ENCODE measurements at places on chromosomes 11 and 22.
A peak's percentile ranks its signal among the peaks of the same experiment; 100 is the strongest.

- no peaks in the 10 kb centered on the region for H3K27me3 ChIP-seq
- no peak for DNase-seq
- no peak overlapping the region for H3K4me3 ChIP-seq
- no peaks in the 10 kb centered on the region for H3K36me3 ChIP-seq
Observed at GRCh38 chr11:73171436-73172161, 29.5 kb upstream of the FCHSD2 start.

- no peak overlapping the region for H3K27ac ChIP-seq
- no peak for DNase-seq
- no peaks in the 10 kb centered on the region for H3K4me1 ChIP-seq
- H3K27me3 ChIP-seq, result peaks cover under 1% of the 10 kb centered on the region
Observed at GRCh38 chr11:34260072-34260575, 97.7 kb downstream of the ABTB2 start.

DNA sequence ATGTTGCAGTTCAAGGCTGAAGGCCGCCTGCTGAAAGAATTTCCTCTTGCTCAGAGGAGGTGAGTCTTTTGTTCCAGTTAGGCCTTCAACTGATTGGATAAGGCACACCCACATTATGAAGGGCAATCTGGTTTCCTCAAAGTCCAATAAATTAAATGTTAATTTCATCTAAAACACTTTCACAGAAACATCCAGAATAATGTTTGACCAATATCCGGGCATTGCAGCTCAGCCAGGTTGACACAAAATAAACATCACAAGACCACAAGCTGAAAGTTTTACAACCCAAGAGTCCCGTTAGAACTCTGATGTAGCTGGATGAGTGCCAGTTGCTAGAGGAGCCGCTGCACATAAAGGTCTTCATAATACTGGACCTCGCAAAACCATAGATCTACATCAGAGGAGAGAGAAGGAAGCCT, 64.9 kb upstream of the EED start:
- DNase-seq, result no peak
- H3K27ac ChIP-seq, result no peak overlapping the region
- peaks cover 2% of the 10 kb centered on the region for H3K36me3 ChIP-seq
- peaks cover 30% of the 10 kb centered on the region for H3K4me1 ChIP-seq

DNA sequence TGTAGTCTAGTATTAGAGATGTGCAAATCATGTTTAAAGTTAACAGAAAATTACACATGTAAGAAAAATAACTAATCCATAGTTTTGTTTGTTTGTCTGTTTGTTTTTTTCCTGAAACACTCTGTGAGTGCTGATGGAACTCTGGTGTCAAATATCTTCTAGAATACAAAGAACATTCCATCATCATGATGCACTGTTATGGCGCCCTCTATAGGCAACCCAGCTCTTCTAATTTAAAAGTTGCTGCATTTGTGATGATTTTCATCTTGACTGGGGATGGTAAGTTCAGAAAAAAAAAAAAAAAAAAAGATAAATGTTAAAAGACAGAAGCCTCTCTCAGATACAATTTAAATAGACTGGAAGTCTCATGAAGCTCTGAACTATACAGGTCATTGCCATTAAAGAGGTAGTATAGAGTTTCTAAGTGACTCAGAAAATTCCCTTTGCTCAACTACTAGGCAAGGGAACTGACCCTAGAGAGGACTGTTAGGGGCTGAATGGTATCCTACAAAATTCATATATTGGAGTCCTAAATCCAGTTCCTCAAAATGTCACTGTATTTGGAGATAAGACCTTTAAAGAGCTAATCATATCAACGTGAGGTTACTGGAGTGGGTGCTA, 597.2 kb upstream of the ANO3 start:
- no peaks in the 10 kb centered on the region for H3K27me3 ChIP-seq
- no peaks in the 10 kb centered on the region for H3K4me1 ChIP-seq
- no peak overlapping the region for H3K4me3 ChIP-seq
- DNase-seq, result no peak
- no peaks in the 10 kb centered on the region for H3K36me3 ChIP-seq

DNA sequence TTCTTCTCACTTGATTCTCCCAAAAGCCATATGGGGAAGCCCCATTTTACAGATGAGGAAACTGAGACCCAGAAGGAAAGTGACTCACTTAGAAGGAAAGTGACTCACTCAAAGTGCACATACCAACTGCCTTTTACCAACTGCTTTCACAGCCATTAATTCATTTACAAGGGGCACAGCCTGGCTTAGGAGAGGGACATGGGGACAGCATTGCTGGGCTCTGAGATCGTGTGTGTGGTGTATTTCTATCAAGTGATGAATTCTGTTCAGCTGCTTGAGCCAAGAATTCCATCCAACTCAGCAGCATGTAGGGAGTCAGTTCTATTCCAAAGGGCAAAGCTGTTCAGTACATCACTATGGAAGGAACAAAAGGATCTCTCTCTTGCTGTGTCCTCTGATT, 23.5 kb upstream of the PAK1 start:
- no peak overlapping the region for H3K27ac ChIP-seq
- no peaks in the 10 kb centered on the region for H3K36me3 ChIP-seq
- H3K4me3 ChIP-seq, result no peak overlapping the region
- H3K27me3 ChIP-seq, result no peaks in the 10 kb centered on the region

- H3K27me3 ChIP-seq, result no peaks in the 10 kb centered on the region
- no peak for DNase-seq
- H3K27ac ChIP-seq, result no peak overlapping the region
- no peaks in the 10 kb centered on the region for H3K4me1 ChIP-seq
- no peak overlapping the region for H3K4me3 ChIP-seq
- H3K36me3 ChIP-seq, result no peaks in the 10 kb centered on the region
Observed at GRCh38 chr11:104061853-104062521, 25.5 kb downstream of the DDI1 start.

GRCh38 chr22:33303099-33303498, 244.9 kb upstream of the SYN3 start:
- no peaks in the 10 kb centered on the region for H3K36me3 ChIP-seq
- H3K4me3 ChIP-seq, result no peak overlapping the region
- H3K27ac ChIP-seq, result no peak overlapping the region
- no peaks in the 10 kb centered on the region for H3K27me3 ChIP-seq

DNA sequence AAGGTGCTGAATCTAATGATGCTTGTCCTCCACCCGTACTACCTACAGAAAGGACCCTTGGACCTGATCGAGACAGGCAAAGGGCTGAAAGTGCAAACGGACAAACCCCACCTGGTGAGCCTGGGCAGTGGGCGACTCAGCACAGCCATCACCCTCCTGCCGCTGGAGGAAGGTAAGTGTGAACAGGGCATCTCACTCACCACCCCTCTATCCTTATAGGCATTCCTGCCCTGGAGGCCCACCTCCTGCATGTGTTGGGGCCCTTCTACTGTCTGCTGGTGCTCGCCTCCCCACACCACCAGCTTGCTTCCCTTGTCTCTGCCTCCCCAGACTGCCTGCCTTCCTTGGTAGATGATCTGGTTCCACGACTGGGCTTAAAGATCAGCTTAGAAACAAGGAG, 7.1 kb downstream of the PHLDB1 start:
- H3K27ac ChIP-seq, result no peak overlapping the region
- no peak for DNase-seq
- no peak overlapping the region for H3K4me3 ChIP-seq

DNA sequence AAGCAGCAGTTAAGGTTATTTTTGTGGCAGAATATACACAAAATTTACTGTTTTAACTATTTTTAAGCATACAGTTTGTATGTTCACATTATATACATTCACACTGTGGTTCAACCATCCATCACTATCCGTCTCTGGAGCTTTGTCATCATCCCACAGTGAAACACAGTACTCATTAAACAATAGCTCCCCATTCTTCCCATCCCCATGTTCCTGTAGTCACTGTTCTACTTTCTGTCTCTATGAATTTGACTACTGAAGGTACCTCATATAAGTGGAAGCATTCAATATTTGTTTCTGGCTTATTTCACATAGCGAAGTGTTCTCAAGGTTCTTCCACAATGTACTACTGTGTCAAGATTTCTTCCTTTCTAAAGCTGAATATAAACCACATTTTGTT, 32.6 kb downstream of the ZBTB44 start:
- peaks cover 44% of the 10 kb centered on the region for H3K36me3 ChIP-seq
- no peak overlapping the region for H3K4me3 ChIP-seq
- no peak overlapping the region for H3K27ac ChIP-seq
- H3K27me3 ChIP-seq, result no peaks in the 10 kb centered on the region
- peaks cover 21% of the 10 kb centered on the region for H3K4me1 ChIP-seq

GRCh38 chr11:39683951-39684554, 1775.4 kb downstream of the LRRC4C start:
- H3K27ac ChIP-seq, result no peak overlapping the region
- DNase-seq, result no peak
- H3K4me3 ChIP-seq, result no peak overlapping the region
- no peaks in the 10 kb centered on the region for H3K4me1 ChIP-seq
- no peaks in the 10 kb centered on the region for H3K27me3 ChIP-seq
- no peaks in the 10 kb centered on the region for H3K36me3 ChIP-seq

- H3K27me3 ChIP-seq, result peaks cover 9% of the 10 kb centered on the region
- H3K27ac ChIP-seq, result peak overlapping the region; percentile 82
- H3K4me1 ChIP-seq, result peaks cover 44% of the 10 kb centered on the region
- peaks cover 2% of the 10 kb centered on the region for H3K36me3 ChIP-seq
Observed at GRCh38 chr11:68212421-68213134, 518 bp downstream of the KMT5B start.

GRCh38 chr22:31400023-31400397, 606 bp downstream of the DRG1 start:
- peaks cover 24% of the 10 kb centered on the region for H3K4me1 ChIP-seq
- H3K36me3 ChIP-seq, result peaks cover 24% of the 10 kb centered on the region
- no peaks in the 10 kb centered on the region for H3K27me3 ChIP-seq
- DNase-seq, result no peak
- H3K4me3 ChIP-seq, result peak overlapping the region; percentile 98

DNA sequence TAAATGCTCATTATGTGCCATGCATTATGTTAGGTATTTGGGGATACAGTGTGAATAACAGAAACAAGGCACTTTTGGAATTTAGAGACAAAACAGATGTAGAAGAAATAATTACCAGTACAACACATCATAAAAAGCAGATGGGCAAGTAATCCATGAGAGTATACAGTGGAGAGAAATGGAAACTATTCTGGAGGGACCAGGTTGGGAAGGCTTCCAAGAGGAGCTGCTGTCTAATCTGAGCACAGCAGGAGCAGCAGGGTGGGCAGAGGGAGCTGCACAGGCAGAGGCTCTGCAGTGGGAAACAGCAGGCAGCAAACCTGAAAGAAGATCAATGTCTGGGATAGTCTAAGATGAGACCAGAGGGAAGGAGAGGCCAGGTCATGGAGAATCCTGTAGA, 268.7 kb upstream of the CCDC90B start:
- no peak overlapping the region for H3K27ac ChIP-seq
- H3K27me3 ChIP-seq, result no peaks in the 10 kb centered on the region
- DNase-seq, result no peak
- H3K4me1 ChIP-seq, result no peaks in the 10 kb centered on the region

- H3K4me3 ChIP-seq, result no peak overlapping the region
- H3K36me3 ChIP-seq, result no peaks in the 10 kb centered on the region
- H3K27me3 ChIP-seq, result no peaks in the 10 kb centered on the region
- H3K27ac ChIP-seq, result no peak overlapping the region
- no peak for DNase-seq
Observed at GRCh38 chr11:102552447-102553194, 22.1 kb upstream of the MMP7 start.

DNA sequence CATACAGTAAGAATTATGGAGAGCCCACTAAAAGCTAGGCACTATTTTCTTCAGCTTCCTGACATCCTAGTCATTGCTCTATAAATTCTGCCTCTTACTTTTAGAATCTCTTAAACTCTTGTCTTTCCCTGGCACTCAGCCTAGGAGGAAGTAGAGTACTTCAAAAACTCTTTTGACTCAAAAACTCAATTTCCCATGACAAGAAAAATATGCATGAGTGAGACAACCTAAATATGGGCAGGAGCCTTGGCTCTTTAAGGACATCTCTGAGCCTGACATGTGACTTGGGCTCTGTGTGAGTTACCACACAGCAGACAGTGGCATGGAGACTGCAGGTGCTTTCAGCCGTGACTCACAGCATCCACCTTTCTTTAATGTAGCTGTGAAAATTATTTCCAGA, 97.5 kb upstream of the CCDC179 start:
- no peak for DNase-seq
- no peak overlapping the region for H3K4me3 ChIP-seq
- H3K27me3 ChIP-seq, result no peaks in the 10 kb centered on the region

DNA sequence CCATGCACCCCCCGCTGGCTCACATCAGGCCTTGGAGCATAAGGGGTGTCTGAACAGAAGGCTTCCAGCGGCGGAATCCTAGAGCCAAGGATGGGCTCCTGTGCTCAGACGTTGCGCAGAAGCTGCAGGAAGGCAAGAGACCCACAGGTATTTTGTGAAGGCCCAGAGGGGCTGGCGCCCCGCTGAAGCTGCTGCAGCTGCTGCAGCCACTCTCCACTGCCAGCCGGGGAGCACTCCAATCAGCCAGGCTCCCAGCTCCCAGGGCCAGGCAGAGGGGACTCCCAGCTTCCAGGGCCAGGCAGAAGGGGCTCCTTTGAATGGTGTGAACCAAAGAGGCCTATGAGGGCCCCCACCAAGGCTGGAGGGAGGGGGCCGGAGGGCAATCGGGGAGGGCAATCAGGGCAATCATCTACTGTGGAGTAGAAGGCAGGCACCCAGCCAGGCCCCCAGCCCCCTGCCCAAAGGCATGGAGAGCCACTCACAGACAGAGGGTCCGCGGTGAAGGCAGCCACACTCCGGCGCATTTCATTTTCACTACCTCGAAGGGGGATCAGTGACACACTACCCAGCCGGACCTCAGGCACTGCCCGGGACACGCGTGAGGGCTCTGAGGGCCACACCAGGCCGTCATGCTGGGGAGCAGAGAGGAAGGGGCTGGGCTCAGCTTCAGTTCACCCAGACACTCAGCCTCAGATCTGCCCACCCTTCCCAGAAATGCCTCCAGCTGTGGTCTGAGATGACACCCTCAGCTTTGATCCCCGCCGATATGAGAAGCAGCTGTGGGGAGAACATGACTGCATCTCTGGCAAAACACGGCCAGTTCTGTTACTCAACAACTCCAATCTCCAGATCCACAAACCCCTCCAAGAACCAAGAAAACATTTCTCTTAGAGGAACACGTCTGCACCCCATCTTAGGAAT, 11.6 kb upstream of the PDE2A start:
- H3K27me3 ChIP-seq, result no peaks in the 10 kb centered on the region
- H3K4me1 ChIP-seq, result peaks cover 23% of the 10 kb centered on the region
- H3K36me3 ChIP-seq, result no peaks in the 10 kb centered on the region
- no peak overlapping the region for H3K4me3 ChIP-seq

DNA sequence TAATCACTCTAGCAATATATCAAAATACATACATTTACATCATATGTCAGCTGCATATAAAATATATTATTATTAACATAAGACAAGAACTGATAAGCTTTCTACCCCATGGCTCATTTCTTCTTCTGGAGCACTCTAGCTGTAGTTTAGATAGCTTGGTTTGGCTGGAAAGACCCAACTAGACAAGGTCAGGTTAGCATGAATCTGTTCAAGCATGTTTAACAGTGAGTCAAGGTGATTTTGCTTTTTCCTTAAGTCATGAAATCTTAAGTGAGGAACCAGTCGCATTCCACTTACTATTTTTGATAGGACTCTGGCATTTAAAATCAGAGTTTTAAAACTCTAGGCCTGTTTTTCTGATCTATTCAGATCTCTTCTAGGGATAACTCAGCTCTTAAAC, 157.0 kb upstream of the PDGFD start:
- no peak for DNase-seq
- no peak overlapping the region for H3K4me3 ChIP-seq
- H3K4me1 ChIP-seq, result no peaks in the 10 kb centered on the region
- no peaks in the 10 kb centered on the region for H3K27me3 ChIP-seq
